T1000 (cell line): ENCODE measurements at places on chromosomes 5 and 9.

- no peak for DNase-seq
These were observed 106.6 kb upstream of the HMHB1 start for GRCh38 chr5:143705381-143705780.

- no peak for DNase-seq
These were observed 548.4 kb downstream of the LRRC70 start for GRCh38 chr5:63127054-63127453.

DNA sequence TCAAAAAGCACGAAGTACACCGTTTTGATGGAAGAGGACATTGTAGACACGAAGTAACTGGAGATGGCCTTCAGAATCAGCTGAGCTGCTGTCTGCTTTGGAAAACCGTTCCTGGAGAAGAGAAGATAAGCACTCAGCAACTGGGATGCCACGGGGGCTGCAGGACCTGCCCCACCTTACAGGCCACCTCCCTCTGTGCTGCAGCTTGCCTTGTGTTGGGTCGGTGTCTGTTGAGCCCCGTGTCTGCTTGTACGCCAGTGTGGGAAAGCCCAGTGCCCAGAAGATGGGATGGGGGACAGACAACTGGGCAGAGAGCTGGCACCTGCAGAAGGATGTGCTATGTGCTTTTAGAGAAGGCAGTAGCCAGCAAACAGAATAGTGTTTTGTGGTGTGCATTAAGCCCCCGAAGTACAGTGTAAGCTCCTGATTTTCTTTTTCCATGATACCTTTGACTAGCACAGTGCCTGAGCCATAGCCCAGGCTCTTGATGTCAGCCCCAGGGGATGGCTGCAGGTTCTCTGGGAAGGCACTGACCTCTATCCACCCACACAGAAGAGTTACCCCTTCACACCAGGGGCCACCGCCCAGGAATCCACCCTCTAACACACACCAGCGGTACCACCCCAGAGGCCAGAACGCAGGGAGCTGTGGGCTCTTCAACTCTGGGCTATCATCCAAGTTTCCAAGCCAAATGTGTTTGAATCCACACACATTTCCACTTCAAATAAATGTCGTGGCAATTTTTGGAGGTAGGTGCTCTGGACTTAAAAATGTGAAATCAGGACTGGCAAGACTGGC lies 63.8 kb downstream of the MACROH2A1 start:
- DNase-seq: no peak

DNA sequence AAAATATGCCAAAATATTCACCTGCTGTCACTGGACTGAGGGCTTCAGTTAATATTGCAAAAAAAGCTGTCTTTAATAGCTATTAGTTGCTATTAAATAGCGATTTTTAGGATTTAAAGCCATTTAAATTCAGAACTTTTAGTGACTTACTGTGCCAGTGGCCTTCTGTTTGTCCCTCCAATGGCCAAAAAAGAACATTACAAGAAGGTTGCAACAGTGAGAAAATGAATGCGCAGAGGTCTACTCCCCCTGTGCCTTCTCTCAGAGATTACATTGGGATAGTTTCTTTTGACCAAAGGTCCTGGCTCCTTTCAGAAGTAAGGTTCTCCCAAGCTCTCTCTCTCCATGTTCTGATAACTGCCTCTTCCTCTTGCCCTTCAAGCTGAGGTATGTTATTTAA lies 930.3 kb upstream of the ARRDC3 start:
- no peak for DNase-seq

DNA sequence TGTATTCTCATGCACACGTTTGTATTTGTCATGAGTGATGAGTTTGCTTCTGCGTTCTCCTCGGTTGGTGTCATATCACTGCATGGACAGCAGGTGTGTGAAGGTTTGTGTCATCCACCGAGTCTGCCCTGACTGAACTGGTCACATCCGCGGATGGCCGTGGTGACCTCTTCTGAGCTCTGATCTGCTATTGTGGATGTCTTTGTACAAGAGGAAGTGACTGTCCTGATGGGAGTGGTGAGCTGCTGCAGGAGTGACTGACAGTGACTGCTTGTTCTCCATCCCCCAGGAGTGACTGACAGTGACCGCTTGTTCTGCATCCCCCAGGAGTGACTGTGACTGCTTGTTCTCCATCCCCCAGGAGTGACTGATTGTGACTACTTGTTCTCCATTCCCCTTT lies 69.9 kb downstream of the EHMT1 start:
- DNase-seq: no peak

DNA sequence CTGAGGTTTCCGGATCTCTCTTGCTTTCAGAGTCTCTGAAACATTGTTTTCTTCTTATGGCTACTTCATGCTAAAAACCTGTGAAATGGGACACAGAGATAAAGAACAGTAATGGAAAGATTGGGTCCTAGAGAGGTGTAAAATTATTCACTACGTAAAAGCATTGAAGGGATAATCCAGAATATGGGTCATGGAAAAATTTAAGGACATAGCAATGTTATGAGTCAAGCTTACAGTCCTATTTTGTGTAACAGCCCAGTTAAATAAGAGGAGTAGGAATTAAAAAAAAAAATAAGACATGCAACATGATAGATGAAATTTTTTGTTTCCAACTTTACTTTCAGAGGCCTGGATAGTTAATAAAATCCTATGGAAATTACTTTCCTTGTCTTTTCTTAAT lies 61.9 kb upstream of the ELL2 start:
- DNase-seq: no peak

DNA sequence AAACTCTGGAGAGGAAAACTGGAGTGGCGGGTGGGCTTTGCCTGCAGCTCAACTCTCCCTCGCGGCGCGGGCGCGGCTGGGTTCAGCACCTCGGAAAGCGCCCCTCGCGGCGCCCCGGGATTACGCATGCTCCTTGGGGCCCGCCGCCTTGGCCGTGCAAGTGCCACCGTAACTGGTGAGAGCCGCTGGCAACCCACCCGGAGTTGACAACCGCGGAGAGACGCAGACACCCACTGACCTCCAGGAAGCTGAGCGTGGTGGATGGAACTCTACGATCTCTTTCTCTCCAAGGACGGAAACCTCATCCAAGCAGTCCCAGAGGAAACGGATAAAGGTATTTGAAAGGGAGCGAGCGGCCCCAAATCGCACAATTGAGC lies 194 bp upstream of the RXFP3 start:
- peak; percentile 82 for DNase-seq

- no peak for DNase-seq
These were observed 8.0 kb upstream of the TLR4 start for GRCh38 chr9:117696154-117696553.

DNA sequence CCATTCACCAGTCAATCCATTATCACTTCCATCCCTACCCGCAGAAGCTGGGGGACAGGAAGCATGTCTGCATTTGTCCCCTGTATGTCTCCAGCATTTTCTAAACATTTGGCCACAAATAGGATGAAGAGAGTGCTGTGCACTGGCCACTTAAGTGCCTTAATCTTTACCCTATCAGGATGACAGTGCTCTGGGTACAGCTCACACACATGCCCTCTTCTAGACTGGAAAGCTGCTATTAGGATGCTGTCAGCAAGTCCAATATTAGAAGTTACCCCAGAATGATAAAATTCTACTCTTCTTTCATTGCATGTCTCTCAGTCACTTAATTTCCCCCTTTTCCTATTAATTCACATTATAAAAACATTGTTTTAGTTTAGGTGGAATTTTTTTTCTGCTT lies 168.4 kb downstream of the RASEF start:
- no peak for DNase-seq

GRCh38 chr5:140311011-140311467 lies 8.1 kb upstream of the PFDN1 start:
- no peak for DNase-seq

DNA sequence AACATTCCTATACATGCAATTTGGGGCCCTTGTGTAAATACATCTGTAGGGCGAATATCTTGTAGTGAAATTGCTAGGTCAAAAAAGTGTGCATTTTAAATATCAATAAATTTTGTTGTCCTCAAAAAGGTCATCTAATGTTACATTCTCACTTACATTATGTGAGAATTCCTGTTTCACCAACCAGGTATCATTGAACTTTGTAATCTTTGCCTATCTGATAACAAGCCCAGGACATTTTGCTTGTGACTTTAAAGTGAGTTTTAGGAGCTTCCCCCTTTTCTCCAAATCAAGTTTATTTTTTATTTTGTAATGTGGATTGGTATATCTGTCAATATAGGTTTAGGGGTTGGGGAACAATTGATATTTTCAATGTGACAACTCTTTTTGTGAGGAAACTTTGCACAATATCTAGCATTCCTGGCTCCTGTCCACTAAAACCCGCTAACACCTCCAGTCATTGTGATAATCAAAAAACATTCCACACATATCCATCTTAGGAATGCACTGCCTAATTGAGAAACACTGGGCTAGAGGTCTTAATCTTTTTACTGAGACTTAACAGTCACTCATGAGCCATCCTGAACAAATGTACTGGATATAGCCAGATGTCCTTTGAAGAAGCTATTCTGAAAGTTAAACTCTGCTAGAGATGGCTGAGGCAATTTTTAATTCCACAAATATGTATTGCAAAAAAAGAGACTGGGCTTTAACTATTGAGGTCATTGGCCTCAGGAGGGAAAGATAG lies 72.5 kb upstream of the SLC1A1 start:
- DNase-seq: no peak

DNA sequence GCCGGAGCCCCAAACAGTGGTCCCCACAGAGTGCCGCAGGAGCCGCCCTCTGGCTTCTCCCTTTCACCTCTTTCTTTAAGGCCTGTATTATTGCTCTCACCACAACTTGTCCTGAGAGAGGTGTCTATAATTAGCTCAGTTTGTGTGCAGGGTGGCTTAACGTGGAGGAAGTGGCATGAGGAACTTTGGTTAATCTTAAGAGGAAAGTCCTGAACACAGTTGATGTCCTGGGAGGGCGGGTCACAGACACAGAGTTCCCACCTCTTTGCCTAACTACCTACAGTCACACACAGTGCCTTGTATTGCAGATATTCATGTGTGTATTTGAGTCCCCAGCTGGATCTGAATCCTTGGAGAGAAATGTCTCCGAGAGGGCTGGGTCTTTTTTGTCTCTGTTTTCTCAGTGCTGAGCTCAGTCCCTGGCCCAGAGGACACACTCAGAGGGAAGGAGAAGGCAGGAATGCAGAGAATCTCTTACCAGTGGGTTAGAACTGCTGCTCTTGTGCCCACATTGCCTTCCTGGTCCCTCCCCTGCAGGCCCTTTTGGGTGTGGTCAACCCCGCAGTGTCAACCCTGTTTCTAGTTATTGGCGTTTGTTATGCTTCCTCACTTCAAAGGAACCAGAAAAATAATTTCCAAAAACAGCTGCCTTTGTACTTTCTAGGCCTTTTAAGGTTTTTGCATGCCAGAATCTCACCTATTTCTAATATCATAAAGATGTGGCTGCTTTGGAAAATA lies 392.5 kb downstream of the KDM4C start:
- DNase-seq: no peak

GRCh38 chr9:82938426-82939218 lies 124.3 kb downstream of the RASEF start:
- no peak for DNase-seq

DNA sequence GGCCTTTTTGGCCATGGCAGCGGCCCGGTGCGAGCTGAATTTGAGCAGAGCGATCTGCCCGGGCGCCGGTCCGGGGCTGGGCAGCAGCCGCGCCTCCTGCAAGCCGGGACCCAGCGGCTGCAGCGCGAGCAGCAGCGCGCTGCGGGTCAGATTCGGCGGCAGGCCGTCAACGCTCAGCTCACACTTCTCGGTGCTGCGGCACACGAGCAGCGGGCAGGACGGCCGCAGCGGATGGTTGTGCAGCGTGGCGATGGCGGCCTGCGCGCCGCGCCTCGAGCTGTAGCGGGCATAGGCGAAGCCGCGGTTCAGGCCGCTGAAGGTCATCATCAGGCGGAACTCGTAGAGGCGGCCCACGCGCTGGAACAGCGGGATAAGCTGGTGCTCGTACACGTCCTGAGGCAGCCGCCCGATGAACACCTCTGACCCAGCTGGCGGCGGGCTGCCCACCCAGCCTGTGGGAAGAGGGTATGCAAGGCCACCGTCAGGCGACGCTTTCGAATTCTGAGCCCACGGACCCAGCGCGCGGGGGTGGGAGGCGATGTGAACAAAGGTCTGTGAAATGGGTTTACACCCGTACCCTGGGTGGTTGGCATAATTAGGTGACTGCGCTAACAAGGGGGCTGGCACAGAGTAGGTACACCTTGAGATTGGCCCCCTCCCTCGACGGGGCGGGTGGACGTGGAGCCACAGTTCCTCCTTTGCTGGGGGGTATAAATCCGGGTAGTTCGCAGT lies 755 bp downstream of the DND1 start:
- no peak for DNase-seq

GRCh38 chr9:1515557-1515956 lies 465.4 kb downstream of the DMRT2 start:
- no peak for DNase-seq

- DNase-seq: no peak
These were observed 83.1 kb upstream of the PLPP6 start for GRCh38 chr9:4579001-4579400.

DNA sequence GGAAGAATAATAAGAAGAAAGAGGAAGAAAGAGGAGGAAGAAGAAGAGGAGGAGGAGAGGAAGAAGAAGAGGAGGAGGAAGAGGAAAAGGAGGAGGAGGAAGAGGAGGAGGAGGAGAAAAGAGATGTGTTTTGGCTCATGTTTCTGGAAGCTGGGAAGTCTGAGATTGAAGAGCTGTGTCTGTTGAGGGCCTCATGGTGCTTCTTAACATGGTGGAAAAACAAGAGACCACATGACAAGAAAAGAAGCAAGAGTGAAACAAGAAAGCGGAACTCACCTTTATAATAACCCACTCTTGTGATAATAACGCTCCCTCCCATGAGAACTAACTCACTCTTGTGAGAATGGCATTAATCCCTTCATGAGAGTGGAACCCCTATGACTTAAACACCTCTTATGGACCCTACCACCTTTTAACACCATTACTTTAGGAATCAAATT lies 36.1 kb upstream of the RANBP6 start:
- no peak for DNase-seq

DNA sequence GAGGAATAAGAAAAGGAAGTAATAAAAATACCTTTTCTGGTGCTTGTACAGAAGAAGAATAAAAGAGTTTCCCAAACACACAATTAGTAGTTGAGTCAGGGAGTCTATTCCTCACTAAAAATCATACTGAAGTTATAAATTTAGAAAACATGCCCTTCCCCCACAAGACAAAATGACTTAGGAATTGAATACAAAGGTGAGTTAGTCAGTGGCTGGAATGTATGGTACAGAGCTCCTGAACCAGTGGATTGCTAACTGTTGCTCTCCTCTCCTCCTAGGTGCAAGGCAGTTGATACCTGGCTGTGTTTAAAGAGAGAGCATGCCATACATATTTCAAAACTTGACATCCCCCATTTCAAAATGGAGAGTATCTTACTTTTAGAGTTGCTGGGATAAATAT lies 1.9 kb downstream of the GDA start:
- no peak for DNase-seq

- no peak for DNase-seq
These were observed 263.5 kb downstream of the ARHGAP26 start for GRCh38 chr5:143033535-143034250.

GRCh38 chr5:89028595-89029285 lies 145.8 kb upstream of the MEF2C start:
- peak; percentile 4 for DNase-seq
